ENCODE measurements at places on chromosomes 11 and 22.

GRCh38 chr22:31848411-31848810 lies 94.6 kb downstream of the DEPDC5 start:
- DNase-seq, result no peak

GRCh38 chr11:109894242-109894641 lies 198.9 kb upstream of the ZC3H12C start:
- DNase-seq, result no peak

- DNase-seq, result no peak
Measured at GRCh38 chr11:80958361-80958760, 1517.5 kb upstream of the TENM4 start.

- no peak for DNase-seq
Measured at GRCh38 chr11:2137202-2138067, 1.8 kb downstream of the IGF2 start.

DNA sequence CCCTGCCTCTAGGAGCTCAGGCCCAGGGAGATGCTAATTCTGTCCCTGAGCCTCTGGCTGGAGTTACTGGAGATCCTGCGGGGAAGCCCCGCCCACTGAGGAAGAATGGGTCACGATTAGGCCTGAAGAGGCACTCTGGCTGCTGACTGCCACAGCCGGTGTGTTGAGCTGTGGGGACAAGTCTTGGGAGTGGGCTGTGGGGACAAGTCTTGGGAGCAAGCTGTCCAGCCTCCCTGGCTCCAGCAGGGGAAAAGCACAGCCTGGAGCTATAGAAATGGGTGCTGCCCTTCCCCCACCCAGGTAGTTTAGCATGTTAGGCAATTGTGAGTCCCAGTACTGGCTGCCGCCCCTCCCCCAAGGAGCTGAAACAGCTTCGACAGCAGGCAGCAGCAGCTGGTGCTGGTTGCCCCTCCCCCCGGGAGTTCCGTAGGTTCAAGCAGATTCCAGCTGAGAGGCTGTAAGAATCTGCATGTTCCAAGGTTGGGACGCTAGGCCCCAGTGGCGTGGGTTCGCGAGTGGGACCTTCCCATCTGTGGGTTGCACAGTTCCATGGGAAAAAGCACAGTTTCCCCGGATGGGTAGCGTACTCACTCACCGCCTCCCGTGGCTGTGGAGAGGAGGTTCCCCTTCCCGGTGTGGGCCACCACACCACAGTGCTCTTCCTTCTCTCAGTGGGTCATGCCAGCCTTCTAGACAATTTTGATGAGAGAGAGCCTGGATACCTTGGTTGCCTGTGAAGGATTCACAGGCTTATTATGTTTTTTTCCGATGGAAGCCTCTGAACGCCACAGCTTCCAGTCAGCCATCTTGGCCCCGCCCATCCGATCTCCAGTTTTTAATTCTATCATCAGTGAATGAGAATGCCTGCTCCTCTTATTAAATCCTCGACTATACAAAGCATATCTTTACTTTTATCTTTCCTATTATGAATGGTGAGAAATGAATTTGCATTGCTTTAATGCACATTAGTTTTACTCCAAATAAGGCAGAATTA lies 61.5 kb downstream of the MSANTD4 start:
- DNase-seq, result no peak

All from CD4-positive, alpha-beta T cell treated with Interleukin-6 at 100 ng/mL for 8 hours (primary cell).